ENCODE measurements at places on chromosomes 2 and 18.

DNA sequence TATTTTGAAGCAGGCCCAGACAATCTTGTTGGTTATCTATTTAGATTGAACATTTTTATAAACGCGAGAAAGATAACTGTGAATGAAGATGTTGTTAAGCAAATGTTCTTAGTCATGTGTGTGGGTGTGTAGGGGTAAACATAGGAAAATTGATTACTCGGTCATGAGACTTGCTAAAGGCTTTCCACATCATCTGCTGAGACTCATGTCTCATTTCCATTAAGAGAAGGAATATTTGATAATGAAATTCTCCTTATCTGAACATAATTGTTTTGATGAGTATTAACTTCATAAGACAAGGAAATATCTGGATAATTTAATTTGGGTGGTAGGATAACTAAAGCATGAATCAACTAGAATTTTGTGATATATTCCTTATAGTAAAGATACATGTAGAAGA is 19.7 kb downstream of the CCDC102B start:
- no peak for DNase-seq

GRCh38 chr2:39898934-39899333 is 119.9 kb upstream of the THUMPD2 start:
- no peak for DNase-seq

GRCh38 chr2:53475321-53475720 is 292.3 kb upstream of the CHAC2 start:
- DNase-seq: no peak

- peak; percentile 75 for DNase-seq
These were observed 16.6 kb downstream of the SERTAD2 start for GRCh38 chr2:64637000-64637635.

DNA sequence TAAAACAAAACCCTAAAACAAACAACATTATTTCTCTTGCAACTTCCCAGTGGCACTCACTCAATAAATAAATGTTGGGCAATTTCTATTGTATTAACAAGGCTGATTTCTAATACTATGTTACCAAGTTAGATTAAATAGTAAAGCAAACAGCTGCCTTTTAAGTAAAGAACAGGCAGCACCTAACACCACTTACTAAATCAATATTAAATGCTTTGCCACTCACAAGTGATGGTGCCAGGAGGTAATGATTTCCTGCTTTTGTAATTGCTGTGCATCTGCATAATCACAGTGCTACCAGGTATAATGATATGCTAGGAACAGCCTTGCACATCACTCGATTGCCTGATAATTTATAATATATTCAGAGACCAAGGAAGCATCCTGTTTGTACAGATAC is 276.5 kb downstream of the NBAS start:
- no peak for DNase-seq

DNA sequence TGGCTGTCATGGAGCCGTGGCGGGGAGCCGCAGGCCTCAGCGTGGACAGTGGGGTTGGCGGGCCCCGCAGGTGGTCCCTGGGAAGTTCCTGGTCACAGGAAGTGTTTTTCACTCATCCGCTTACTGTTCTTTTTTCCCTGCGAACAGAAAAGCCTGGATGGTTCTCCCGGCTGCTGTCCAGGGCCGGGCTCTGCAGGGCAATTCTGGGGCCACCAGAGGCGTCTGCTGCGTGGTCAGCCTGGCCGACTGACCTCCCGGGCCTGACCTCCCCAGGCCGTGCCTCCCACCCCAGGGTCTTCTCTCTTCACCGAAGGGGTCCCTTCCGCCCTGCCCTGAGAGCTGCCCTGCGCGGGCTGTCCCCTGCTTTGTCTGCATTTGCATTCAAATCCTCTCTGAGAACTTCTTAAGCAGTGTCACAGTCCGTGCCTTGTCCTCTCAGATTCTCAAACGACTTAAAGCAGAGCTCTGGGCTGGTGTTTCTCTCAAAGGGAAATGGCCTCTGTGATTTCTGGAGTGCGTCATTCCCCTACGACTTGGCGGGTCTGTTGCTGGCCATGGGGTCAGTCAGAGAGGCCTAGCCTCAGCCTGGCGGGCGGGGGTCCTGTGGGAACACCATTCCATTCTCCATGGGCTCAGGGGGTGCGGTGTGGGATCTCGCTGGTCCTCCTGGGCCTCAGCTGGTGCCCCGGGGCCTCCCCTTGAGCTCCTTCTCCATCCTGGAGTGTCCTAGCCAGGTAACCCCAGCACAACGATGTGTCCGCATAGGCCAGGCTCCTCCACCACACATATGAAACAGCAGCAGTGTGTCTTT is 38.3 kb downstream of the KLHL29 start:
- no peak for DNase-seq

GRCh38 chr2:239288951-239289511 is 111.8 kb downstream of the HDAC4 start:
- DNase-seq: no peak
